CD4-positive, CD25-positive, alpha-beta regulatory T cell (primary cell): ENCODE measurements at places on chromosomes 5 and 9. TPM values are rescaled to one million over a fixed set of nuclear protein-coding genes. Genes with fewer than 3 reads are reported as not detected.

Gene CAMSAP1
- polyA plus RNA-seq: 2.0 TPM

Gene CYSTM1
- 10.8 TPM for polyA plus RNA-seq

Gene OGN
- 0.50 TPM for polyA plus RNA-seq

Gene FOXD4L4
- not detected for polyA plus RNA-seq

Gene NR2F1-AS1
- polyA plus RNA-seq: not detected

Gene C9orf50
- polyA plus RNA-seq: not detected

Gene SPINK4
- polyA plus RNA-seq: not detected

Gene RAPGEF1
- polyA plus RNA-seq: 4.5 TPM
